AG09309 (cell line): ENCODE measurements at places on chromosomes 1 and 21.

DNA sequence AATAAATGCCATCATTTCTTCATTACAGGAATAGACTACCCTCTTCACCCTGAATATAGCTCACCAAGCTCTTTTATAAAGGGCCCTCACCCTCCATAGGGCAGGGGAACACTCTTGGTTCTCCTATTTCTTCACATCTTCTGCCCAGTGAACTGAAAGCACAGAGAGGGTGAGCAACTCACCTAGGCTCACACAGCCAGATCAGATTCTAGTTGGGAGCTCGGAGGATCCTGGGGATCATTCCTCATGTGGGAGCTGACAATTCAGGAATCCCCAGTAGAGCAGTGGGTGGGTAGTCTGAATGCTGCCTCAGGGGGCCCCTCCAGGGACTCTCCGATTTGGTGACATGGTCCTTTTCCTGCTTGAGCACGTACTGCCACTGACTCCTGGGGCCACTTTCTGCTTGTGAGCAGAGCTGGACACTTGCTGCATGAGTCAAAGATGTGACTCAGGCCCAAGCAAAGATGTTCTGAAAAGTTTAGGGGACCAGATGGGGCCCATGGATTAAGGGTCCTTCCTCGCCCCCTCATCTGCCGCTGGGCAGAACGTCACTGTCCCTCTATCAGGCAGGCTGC lies 63.7 kb upstream of the WNT4 start:
- DNase-seq: no peak

DNA sequence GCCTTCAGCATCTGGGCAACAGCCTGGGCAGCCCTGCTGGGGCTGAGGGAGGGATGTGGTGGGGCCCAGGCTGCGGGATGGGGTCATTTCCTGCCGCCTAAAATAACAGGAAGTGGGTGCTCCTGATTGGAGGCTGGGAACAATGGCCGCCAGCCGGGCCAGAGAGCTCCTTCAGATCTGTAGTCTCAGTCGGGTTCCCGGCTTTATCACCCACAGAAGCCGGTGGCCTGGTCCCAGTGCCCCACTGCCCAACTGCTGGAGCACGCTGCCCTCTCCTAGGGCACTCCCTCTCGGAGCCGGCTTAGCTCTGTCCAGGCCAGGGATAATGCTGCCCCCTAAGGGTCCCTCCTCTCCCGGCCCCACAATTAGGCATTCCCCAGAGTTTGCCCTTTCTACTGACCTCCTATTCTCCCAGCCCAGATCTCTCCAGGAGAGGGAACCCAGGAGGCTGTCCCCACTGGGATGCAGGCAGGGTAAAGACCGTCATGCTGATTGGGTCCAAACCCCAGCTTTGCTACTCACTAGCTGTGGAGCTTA lies 5.1 kb downstream of the MAP7D1 start:
- DNase-seq: no peak

GRCh38 chr1:175873290-175873935 lies 130.0 kb upstream of the TNR start:
- no peak for DNase-seq

- DNase-seq: no peak
Observed at GRCh38 chr1:64956010-64956640, 10.2 kb downstream of the JAK1 start.

- DNase-seq: no peak
Observed at GRCh38 chr1:186325239-186325638, 49.8 kb downstream of the TPR start.

- DNase-seq: no peak
Observed at GRCh38 chr1:202230061-202230938, 36.7 kb downstream of the LGR6 start.

GRCh38 chr1:159197561-159198557 lies 6.8 kb upstream of the ACKR1 start:
- peak; percentile 47 for DNase-seq

GRCh38 chr21:17444828-17445227 lies 68.0 kb upstream of the CXADR start:
- no peak for DNase-seq

GRCh38 chr1:106523497-106523896 lies 533.0 kb upstream of the PRMT6 start:
- no peak for DNase-seq

DNA sequence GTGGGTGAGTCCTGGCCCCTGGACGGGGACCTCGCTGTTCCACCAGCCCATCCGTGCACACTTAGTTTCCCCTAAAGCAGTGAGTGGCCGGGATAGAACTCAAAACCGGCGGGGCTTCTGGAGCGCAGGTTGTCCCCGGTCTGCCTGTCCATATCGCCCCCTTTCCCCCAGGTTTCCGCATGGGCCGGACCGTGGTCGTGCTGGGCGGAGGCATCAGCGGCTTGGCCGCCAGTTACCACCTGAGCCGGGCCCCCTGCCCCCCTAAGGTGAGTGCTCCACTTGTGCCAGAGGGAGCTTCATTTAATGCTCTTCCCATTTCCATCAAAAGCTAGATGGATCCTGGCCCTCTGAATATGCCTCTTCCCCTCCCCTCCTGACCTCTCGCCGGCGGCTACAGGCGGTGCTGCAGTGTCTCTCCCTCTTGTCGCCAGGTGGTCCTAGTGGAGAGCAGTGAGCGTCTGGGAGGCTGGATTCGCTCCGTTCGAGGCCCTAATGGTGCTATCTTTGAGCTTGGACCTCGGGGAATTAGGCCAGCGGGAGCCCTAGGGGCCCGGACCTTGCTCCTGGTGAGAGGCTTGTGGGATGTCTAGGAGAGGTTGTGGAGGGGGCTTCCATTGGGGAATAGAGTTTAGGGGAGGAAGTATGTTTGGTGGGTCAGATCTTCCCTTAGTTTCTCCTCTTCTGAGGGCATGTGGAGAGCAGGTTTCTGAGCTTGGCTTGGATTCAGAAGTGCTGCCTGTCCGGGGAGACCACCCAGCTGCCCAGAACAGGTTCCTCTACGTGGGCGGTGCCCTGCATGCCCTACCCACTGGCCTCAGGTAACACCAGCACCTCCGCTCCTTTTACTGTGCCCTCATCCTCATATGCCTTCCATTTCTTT lies 683 bp downstream of the PPOX start:
- DNase-seq: no peak

- no peak for DNase-seq
Observed at GRCh38 chr21:39116761-39117439, 66.4 kb downstream of the PSMG1 start.

DNA sequence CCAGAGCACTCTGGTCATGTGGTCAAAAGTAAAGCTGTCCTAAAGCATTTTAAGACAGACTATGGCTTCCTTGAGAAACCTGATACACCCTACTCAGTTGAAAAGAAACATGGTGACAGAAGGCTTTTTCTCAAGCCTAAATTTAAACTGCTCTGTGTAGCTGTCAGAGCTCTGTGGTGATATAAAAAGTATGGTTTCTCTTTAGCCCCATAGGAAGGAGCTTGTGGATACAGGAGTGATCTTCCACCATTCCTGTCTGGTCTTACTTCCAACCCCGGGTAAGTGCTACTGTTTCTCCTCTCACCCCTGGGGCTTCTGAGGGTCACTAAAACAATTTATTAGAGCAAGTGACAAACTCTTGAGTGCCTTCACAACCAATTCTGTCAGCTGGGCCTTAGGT lies 8.5 kb downstream of the TP53BP2 start:
- DNase-seq: no peak

DNA sequence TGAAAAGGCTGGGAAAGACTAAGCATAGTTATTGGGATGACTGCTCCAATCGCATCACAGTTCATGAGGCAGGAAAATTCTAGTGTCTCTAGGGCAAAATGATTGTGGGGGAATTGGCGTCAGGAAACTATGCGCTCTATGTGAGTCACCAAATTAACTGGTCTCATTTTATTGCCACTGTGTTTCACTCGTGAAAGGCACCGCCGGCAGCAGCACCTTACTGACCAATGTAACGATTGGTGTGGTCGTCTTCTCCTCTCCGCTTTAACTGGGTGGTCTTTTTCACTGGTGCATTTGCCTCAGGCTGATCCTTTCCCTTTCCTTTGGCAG lies 83.5 kb downstream of the SPAG17 start:
- DNase-seq: peak; percentile 84

DNA sequence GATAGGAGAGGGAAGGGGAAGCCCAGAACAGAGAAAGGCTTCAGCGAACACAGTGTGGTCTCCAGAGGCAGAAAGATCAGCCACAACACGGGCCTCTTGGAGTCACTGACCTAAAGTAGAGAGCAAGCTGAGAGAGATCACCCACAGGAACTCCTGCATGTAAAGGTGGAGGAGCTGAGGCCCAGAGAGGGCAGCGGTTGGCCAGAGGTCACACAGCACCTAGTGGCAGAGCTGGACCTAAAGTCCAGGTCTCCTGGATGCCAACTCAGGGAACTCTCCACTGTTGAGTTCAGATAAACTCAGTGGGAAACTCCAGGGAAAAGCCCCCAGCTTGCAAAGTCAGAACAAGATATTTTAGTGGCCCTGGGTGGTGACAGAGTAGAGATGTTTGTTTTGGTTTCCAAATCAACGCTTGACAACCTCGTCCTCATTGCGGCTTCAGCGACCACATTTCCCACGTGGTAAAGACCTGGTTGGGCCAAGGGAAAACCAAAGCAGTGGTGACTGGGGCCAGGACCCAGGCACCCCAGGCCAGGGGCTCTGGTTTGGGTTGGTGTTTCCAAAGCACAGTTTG lies 4.6 kb downstream of the IFFO2 start:
- DNase-seq: no peak

DNA sequence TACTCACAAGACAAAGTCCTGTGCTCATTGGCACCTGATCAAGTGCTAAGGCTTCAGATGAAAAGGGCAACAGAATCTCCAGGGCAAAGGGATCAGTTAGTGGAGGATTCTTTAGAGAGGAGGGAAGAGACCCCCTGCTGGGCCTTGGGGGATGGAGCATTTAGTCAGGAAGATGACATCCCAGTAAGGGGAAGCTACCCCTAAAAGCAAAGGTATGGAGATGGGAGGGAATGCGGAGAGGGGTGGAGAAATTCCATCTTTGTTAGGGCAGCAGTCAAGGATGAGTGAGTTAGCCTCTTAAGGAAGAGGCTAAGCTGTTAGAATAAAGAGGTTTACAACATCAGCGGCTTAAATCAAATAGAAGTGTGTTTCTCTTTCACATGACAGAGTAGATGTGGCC lies 67.4 kb downstream of the ST6GALNAC3 start:
- DNase-seq: no peak

- no peak for DNase-seq
Observed at GRCh38 chr1:8281843-8282509, 35.9 kb upstream of the SLC45A1 start.

DNA sequence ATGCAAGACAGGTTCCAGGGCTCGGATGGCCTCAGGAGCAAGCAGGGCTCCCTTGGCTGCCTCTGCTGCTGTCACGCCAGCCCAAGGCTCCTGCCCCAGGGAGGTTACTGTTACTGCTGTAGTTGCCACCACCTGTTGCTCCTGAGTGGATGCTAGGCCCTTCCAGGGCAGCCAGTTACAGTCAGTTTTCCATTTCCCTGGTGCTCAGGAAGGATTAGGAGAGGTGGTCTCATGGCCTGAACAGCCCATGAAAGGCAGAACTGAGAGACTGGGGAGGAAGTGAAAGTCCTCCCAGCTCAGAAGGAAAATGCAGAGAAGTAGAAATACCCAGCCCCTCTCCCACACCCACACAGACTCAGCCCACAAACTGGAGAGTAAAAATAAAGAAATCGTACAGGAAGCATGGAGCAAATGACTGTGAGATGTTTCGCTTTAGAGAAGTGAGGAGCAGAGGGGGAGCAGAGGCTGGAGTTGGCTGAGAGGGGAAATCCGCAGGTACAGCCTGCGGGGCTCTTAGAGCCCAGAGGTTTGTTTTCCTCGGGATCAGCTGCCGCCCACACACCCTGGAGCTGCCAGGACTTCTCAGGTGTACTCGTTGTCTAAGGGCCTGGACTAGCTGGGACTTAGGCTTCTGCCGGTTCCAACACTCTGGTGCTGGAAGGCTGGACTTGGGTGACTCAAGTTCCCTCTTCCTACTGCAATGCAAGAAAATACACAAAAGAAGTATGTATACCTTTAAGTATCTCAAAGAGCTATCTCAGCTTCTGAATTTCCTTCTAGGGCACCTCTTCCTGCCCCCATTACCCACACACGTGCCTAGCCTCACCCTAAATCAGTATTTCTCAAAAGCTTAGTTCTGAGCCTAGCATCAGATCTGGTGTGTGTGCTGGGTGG lies 2.3 kb downstream of the IL6R start:
- no peak for DNase-seq

DNA sequence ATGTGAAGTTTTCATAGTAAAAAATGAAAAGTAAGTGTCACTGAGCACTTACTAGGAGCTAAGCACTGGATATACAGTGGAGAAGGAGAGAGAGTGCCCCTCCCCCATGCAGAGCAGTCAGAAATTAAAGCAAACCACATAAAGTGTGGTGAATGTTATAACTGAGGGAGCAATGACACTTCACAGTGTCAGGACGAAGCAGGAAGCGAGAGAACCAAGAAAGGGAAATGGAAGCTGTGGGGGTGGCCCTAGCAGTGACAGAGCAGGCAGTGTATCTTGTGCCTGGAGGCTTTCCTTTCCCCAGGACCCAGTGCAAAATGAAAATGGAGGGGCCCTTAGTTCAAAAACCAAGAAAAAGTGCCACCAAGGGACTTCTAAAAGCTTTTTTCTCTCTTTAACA lies 21.5 kb upstream of the RCAN3 start:
- no peak for DNase-seq

GRCh38 chr1:185207980-185208602 lies 51.1 kb downstream of the SWT1 start:
- DNase-seq: no peak

- no peak for DNase-seq
Observed at GRCh38 chr21:25080661-25081060, 526.6 kb downstream of the MRPL39 start.

- DNase-seq: no peak
Observed at GRCh38 chr1:186301448-186301847, 73.6 kb downstream of the TPR start.

- DNase-seq: peak; percentile 96
Observed at GRCh38 chr1:162541619-162542141, 19.8 kb upstream of the UAP1 start.

- no peak for DNase-seq
Observed at GRCh38 chr21:29953072-29953471, 13.3 kb upstream of the GRIK1 start.

- DNase-seq: no peak
Observed at GRCh38 chr1:40383488-40384412, 10.2 kb downstream of the SMAP2 start.

DNA sequence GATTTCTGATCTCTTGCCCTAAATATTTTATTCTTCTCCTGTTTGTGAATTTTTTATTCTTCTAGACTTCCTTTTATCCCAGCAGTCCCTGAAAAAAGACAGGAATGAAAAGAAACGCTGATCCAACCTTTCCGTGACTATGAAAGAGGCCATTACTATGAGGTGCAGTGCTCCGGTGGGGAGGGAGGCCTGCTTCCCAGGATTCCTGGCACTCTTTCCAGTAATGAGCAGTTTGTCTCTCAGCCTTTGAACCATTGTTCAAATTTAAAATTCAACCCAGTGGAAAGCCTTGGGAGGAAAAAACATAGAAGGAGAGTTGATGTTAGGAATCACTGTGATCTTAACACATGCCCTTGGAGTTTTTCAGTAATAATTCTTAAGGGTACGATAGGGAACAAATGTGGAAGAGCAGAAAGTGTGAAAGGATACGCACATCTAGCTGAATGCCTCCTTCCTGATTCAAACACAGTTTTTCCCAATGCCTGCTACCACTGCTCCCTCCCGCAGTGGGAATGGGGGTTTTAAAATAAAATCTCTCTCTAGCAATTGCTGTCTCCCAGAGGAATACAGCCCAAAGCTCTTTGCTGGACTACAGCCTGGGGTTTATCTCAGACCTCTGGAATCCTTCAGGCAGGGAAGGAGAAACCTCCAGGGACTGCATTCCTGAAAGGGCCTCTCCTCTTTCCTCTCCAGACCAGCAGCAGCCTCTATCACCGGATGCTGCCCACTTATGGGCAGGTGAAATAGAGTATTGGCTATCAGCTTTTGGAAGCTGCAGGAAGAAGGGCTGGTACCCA lies 6.1 kb downstream of the IER5 start:
- peak; percentile 83 for DNase-seq
